Astrocyte (in vitro differentiated cells and primary cell): ENCODE measurements at places on chromosomes 2 and 18. TPM values are rescaled to one million over a fixed set of nuclear protein-coding genes. Genes with fewer than 3 reads are reported as not detected.

- H3K27ac ChIP-seq, result no peak overlapping the region
- no peak overlapping the region for H3K4me3 ChIP-seq
- H3K36me3 ChIP-seq, result no peaks in the 10 kb centered on the region
- DNase-seq, result peak; percentile 51
- peaks cover 12% of the 10 kb centered on the region for H3K4me1 ChIP-seq
Observed at GRCh38 chr2:216596236-216596979, 36.8 kb upstream of the IGFBP2 start.

DNA sequence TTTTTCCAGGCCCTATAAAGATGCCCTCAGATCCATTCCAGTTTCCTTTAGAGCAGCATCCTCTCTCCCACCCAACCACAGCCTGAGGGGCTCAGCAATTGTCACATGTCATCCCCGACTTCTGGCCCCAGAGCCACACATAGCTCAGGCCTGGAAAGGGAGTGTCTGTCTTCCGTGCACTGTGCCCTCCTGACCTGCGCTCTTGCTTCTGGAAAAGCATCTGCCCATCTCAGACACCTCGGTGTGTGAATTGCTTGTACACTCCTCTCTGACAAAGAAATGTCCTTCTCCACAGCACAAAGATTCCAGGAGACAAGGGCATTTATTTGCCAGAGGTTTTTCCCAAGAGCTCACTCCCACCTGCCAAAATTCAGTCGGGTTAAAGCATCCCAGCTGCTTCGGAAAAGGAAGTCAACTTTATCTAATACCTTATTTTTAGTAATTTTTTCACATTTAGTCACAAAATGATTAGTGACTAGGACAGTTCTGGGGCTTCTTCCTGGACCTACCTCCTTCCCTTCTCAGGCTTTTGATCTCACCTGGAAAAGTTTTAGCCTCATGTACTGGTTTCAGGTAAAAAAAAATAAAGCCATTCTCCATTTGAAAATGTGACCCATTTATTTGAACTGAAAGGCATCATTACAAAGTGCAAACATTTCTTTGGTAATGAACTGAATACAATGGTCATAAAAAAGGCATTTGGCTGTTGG is 112.9 kb downstream of the PXDN start:
- DNase-seq, result no peak
- H3K36me3 ChIP-seq, result peaks cover 41% of the 10 kb centered on the region
- no peaks in the 10 kb centered on the region for H3K27me3 ChIP-seq

DNA sequence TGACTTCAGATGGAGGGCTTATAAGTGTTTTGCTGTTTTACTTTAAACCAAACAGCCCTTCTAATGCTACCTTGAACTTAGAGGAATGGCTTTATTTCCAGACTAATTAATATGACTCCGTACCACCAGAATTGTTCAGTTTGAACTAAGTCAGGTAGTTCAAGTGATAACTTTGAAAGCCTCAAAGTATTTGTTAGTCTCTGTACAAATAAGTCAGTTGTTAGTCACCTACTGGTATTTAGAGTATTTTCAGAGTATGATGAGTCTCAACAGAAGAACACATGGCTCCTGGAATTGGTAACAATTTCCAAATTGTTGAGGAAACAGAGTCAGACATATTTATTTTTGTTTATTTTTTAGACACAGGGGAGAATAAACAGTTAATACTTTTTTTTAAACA is 381.8 kb upstream of the NRXN1 start:
- H3K4me3 ChIP-seq, result no peak overlapping the region
- no peak overlapping the region for H3K27ac ChIP-seq
- no peaks in the 10 kb centered on the region for H3K27me3 ChIP-seq
- H3K4me1 ChIP-seq, result no peaks in the 10 kb centered on the region
- peak; percentile 44 for DNase-seq
- no peaks in the 10 kb centered on the region for H3K36me3 ChIP-seq

GRCh38 chr2:226131299-226131784 is 668.3 kb downstream of the IRS1 start:
- no peak overlapping the region for H3K27ac ChIP-seq
- H3K36me3 ChIP-seq, result no peaks in the 10 kb centered on the region
- H3K4me1 ChIP-seq, result no peaks in the 10 kb centered on the region
- DNase-seq, result no peak

DNA sequence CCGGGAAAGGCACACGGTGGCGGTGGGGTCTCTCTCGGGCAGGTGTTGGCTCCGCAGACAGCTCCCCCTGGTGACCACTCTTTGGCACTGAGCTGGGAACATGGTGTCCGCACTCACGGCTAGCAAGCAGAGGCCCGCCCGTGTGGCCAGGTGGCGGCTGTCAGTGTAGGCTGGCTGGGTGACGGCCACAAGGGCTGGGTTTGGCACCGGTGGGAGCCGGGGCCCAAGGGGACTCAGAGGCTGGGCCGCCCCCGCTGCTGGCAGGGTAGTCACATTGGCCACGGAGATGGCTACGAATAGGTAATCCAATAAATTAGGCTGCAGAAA is 1071.7 kb downstream of the RPIA start:
- H3K27ac ChIP-seq, result no peak overlapping the region
- peaks cover 5% of the 10 kb centered on the region for H3K27me3 ChIP-seq
- H3K4me3 ChIP-seq, result no peak overlapping the region
- DNase-seq, result no peak
- no peaks in the 10 kb centered on the region for H3K4me1 ChIP-seq

- peak overlapping the region; percentile 88 for H3K27ac ChIP-seq
- H3K27me3 ChIP-seq, result no peaks in the 10 kb centered on the region
Observed at GRCh38 chr18:29181151-29181901, 1004.4 kb upstream of the CDH2 start.

- no peak overlapping the region for H3K27ac ChIP-seq
- H3K4me3 ChIP-seq, result no peak overlapping the region
- H3K27me3 ChIP-seq, result no peaks in the 10 kb centered on the region
- no peak for DNase-seq
- H3K4me1 ChIP-seq, result peaks cover 22% of the 10 kb centered on the region
Observed at GRCh38 chr2:46843316-46843715, 72.3 kb downstream of the MCFD2 start.

- no peak overlapping the region for H3K27ac ChIP-seq
- H3K36me3 ChIP-seq, result no peaks in the 10 kb centered on the region
- no peaks in the 10 kb centered on the region for H3K27me3 ChIP-seq
- H3K4me3 ChIP-seq, result no peak overlapping the region
- H3K4me1 ChIP-seq, result no peaks in the 10 kb centered on the region
Observed at GRCh38 chr18:66724664-66725356, 120.9 kb upstream of the CDH19 start.

DNA sequence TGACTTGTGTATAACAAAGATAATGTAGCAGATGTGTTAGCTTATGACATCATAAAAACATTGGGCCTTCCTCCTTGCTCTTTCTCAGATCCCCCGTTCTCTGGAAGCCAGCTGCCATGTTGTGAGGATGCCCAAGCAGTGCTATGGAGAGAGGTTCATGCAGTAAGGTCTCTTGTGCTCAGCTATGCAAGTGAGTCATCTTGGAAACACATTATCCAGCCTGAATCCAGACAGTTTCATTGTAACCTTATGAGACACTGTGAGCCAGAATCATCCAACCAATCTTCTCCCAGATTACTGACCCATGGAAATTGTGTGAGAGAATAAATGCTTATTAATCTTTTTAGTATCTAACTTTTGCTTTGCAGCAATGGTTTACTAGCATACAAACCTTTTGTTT is 60.8 kb downstream of the ST6GAL2 start:
- no peaks in the 10 kb centered on the region for H3K27me3 ChIP-seq

Gene GCG
- not detected in 2 replicates for total RNA-seq

Gene SRD5A2
- total RNA-seq, result not detected in 2 replicates

Gene POTEF
- 2.1 and 2.3 TPM in 2 replicates for total RNA-seq

Gene SAP130
- total RNA-seq, result 21.5 and 24.6 TPM in 2 replicates

Gene CTDP1
- total RNA-seq, result 30.2 and 31.7 TPM in 2 replicates

Gene KIF1A
- 20.3 and 51.2 TPM in 2 replicates for total RNA-seq

Gene FAHD2B
- total RNA-seq, result 4.3 and 5.7 TPM in 2 replicates

Gene TTN
- 0.50 and 0.53 TPM in 2 replicates for total RNA-seq

Gene TSPYL6
- total RNA-seq, result not detected in 2 replicates
